Activated CD8-positive, alpha-beta T cell treated with anti-CD3 and anti-CD28 coated beads for 36 hours (primary cell): ENCODE measurements at places on chromosomes 2 and 18. TPM values are rescaled to one million over a fixed set of nuclear protein-coding genes. Genes with fewer than 3 reads are reported as not detected.

- H3K4me3 ChIP-seq: no peak overlapping the region
- DNase-seq: no peak
- H3K27me3 ChIP-seq: peaks cover 7% of the 10 kb centered on the region
- H3K27ac ChIP-seq: no peak overlapping the region
- no peaks in the 10 kb centered on the region for H3K36me3 ChIP-seq
Measured at GRCh38 chr18:11871501-11871900, 20.3 kb downstream of the CHMP1B start.

DNA sequence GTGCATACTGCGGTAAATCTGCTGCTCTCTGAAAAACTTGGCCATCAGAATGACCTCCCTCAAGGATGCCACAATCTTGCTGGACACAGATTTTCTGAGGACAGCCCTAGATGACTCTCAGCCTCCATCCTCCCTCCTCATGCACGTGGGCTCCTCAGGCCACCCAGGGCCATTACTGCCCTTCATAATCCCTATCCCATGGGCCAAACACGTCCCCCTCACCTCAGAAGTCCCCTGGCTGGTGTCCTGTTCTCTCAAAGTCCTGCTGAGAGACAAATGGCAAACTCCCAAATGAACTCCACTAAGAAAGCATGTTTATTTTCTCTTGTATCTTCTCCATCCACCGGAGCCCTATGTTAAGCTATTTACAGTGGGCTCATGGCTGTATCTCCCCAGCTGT, 125.7 kb downstream of the MRO start:
- no peak overlapping the region for H3K27ac ChIP-seq
- no peaks in the 10 kb centered on the region for H3K36me3 ChIP-seq
- H3K4me3 ChIP-seq: no peak overlapping the region
- H3K4me1 ChIP-seq: no peaks in the 10 kb centered on the region
- no peak for DNase-seq
- H3K27me3 ChIP-seq: peaks cover 4% of the 10 kb centered on the region

- peaks cover 2% of the 10 kb centered on the region for H3K36me3 ChIP-seq
- H3K4me3 ChIP-seq: no peak overlapping the region
- DNase-seq: no peak
- peaks cover 15% of the 10 kb centered on the region for H3K27me3 ChIP-seq
- no peak overlapping the region for H3K27ac ChIP-seq
Measured at GRCh38 chr18:36314098-36314497, 16.6 kb downstream of the FHOD3 start.

DNA sequence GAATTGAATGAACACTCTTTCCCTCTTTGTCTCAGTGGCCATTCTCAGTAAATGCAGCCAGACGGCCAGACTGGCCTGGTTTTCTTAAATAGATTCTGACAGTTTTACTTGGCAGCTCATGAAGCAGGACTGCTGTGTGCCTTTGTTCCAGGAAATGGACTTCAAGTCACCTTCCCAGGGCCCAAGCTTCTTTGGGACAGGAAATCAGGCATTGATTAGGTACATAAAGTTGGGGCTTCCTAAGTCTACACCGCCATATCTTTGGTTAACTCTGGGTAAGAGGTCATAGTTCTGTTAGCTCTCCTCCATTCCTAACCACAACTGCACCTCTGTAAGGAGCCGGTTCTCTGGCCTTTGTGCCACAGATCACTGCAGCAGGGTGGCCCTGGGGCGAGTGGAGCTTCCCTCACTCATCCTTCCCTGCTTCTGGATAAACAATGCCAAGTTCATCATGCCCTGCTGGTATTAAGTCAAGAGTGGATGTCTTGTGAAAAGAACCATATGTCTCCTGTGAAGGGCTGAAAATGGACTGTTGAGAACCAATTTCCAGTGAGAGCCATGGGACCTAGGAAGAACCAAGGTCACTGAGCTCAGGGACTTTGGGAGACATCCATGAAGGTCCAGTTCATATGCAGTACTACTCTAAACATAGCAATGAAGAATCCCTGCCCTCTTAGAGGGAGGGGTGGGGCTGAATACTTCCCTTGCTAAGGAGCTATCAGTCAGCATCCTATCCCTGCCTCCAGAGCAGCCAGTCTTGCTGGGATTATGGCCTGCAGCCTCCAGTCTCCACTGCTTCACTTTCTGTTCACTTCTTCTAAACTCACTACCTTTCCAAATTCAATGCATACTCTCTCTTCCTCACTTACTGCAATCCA, 122.6 kb upstream of the XPO1 start:
- peak overlapping the region; percentile 10 for H3K27ac ChIP-seq
- no peak for DNase-seq
- H3K27me3 ChIP-seq: no peaks in the 10 kb centered on the region

- peaks cover 28% of the 10 kb centered on the region for H3K4me1 ChIP-seq
- no peaks in the 10 kb centered on the region for H3K36me3 ChIP-seq
- peak overlapping the region; percentile 94 for H3K27ac ChIP-seq
- peak; percentile 70 for DNase-seq
- peak overlapping the region; percentile 82 for H3K4me3 ChIP-seq
Measured at GRCh38 chr2:73070643-73071359, 711 bp downstream of the SFXN5 start.

DNA sequence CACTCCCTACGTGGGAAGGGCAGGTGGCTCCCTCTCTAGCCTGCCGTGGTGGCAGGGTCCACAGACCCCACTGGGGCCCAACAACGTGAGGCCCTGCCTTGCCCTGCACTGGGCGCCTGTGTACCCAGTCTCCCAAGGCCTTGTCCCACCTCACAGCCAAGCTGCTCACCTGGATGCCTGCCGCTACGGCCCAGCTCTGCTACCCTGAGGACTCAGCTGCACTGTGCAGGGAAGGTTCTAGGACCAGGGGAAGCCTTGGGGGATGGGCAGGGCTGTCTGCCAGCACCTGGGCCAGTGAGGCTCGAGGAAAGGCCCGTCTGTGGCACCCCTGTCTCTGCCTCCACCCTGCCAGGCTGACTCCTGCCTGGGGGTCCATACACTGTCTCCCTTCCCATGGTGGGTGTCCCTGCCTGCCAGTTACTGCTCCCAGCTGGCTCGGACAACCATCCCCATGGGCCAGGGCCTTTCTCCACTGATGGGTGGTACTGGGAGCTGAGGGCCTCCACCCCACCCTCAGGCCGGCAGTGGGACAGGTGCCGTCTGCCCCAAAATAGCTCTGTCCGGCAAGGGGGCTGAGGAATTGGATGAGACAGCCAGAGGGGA, 33.2 kb downstream of the HS6ST1 start:
- H3K27ac ChIP-seq: no peak overlapping the region
- no peak overlapping the region for H3K4me3 ChIP-seq
- DNase-seq: no peak
- H3K36me3 ChIP-seq: no peaks in the 10 kb centered on the region

DNA sequence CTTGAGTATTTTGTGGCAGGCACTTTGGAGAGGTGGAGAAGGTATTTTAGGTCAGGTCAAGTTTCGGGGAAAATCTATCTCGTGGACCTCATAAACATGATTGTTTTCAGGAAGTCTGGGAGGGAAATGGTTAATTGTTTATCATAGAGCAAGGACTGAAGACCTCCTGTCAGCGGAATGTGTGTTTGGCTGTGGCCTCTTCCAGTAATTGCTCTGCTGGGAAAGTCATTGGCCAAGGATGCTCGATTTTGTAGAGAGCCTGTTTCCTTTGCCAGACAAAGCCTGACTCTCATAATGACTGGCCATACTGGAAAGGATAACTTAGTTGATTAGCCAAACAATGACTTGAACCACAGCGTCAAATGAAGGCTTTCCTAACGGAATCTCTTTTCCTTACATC, 30.0 kb downstream of the IL1R2 start:
- peaks cover 4% of the 10 kb centered on the region for H3K27me3 ChIP-seq
- no peak for DNase-seq
- peaks cover 10% of the 10 kb centered on the region for H3K4me1 ChIP-seq
- no peaks in the 10 kb centered on the region for H3K36me3 ChIP-seq
- H3K4me3 ChIP-seq: no peak overlapping the region

DNA sequence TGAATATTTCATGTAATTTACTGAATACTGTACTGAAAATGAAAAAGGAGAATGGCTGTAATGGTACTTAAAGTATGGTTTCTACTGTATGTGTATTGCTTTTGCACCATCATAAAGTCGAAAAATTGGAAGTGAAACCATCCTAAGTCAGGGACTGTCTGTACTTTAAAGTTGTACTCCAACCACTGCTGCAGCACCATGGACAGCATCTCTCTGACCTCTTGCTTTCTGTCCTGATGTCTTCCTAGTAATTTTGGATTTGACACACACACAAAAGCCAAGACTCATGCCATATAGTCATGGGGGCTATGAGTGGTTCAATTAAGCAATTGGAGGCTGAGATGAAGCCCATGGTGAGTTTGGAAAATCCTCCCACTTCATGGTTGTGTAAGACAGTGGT, 256.3 kb upstream of the PKDCC start:
- H3K4me3 ChIP-seq: no peak overlapping the region
- peaks cover 11% of the 10 kb centered on the region for H3K27me3 ChIP-seq
- peak; percentile 33 for DNase-seq
- H3K4me1 ChIP-seq: no peaks in the 10 kb centered on the region
- no peak overlapping the region for H3K27ac ChIP-seq

GRCh38 chr2:15748736-15749323, 157.2 kb downstream of the DDX1 start:
- no peaks in the 10 kb centered on the region for H3K36me3 ChIP-seq
- no peaks in the 10 kb centered on the region for H3K4me1 ChIP-seq
- H3K27ac ChIP-seq: no peak overlapping the region

GRCh38 chr2:15624903-15625302, 33.2 kb downstream of the DDX1 start:
- DNase-seq: no peak
- no peaks in the 10 kb centered on the region for H3K27me3 ChIP-seq
- no peak overlapping the region for H3K27ac ChIP-seq
- no peaks in the 10 kb centered on the region for H3K4me1 ChIP-seq

- no peak overlapping the region for H3K27ac ChIP-seq
- no peak for DNase-seq
- no peaks in the 10 kb centered on the region for H3K27me3 ChIP-seq
- H3K4me1 ChIP-seq: no peaks in the 10 kb centered on the region
Measured at GRCh38 chr2:82007071-82007664, 1702.6 kb upstream of the LRRTM1 start.

DNA sequence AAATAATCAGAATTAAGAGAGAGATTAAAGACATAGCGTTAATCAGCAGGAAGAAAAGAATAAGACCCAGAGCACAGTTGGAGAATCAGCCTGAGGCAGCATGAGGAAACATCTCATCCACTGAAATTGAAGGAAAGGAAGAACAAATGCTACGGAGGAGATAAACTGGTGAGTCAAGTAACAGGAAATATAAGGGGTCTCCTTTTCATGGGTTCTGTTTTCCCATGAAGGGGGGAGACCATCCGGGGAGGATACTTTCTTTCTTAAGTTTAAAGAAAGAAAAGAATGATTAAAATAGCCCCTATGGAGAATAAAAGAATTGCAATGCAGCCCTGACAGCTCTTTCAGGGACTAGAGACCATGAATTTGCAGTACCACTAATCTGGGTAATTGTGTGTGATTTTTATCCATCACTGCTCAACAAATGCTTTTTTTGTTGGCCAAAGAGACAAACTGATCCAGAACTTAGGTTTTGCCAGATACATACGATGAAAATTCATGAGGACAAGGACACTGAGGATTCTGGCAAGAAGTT, 17.7 kb downstream of the ROCK2 start:
- H3K27me3 ChIP-seq: no peaks in the 10 kb centered on the region
- no peak overlapping the region for H3K4me3 ChIP-seq
- peaks cover 6% of the 10 kb centered on the region for H3K4me1 ChIP-seq
- DNase-seq: no peak
- no peaks in the 10 kb centered on the region for H3K36me3 ChIP-seq
- no peak overlapping the region for H3K27ac ChIP-seq

- H3K4me3 ChIP-seq: peak overlapping the region; percentile 81
- peaks cover 66% of the 10 kb centered on the region for H3K36me3 ChIP-seq
- H3K27me3 ChIP-seq: no peaks in the 10 kb centered on the region
- H3K4me1 ChIP-seq: peaks cover 86% of the 10 kb centered on the region
- peak; percentile 69 for DNase-seq
Measured at GRCh38 chr2:197293252-197294007, 17.1 kb downstream of the ANKRD44 start.

DNA sequence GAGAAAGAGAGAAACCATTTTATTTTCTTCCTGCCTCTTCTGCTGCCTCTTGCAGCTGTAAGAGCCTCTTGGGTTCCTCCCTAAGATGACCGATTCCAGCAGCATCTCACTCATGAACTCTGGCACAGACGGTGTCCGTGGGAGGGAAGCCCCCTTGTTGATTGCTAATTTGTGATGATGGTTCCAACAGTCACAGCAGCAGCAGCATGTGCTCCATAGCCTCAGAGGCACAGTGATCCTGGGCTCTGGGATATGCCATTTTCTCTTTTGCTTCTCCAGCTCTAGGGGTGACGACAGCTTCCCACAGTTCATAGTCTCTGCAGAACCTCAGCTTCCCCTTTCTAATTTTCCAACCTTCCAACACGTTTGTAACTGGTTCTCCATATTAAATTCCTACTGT, 324.2 kb upstream of the HS6ST1 start:
- H3K4me3 ChIP-seq: no peak overlapping the region
- no peaks in the 10 kb centered on the region for H3K27me3 ChIP-seq
- H3K4me1 ChIP-seq: no peaks in the 10 kb centered on the region
- no peak overlapping the region for H3K27ac ChIP-seq
- DNase-seq: no peak

DNA sequence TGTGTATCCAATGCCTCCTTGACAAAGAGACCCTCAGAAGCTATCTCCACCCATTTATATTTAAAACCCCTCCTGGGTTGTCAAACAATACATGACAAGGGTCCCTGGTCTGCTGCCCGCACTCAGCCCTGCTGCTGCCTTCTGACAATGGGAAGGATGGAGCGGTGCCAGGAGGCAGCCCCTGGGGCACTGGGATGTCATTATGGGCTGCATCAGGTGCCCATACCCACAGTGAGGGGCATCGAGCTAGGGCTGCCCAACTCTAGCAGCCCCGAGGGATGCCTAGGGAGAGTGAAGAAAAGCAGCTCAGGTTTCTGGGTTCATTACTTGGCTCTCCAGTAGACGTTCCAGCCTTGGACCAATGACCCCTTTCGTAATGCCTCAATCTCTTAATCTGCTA, 301.7 kb downstream of the ALK start:
- H3K36me3 ChIP-seq: no peaks in the 10 kb centered on the region
- H3K27ac ChIP-seq: no peak overlapping the region
- no peak for DNase-seq
- no peaks in the 10 kb centered on the region for H3K4me1 ChIP-seq
- no peak overlapping the region for H3K4me3 ChIP-seq

DNA sequence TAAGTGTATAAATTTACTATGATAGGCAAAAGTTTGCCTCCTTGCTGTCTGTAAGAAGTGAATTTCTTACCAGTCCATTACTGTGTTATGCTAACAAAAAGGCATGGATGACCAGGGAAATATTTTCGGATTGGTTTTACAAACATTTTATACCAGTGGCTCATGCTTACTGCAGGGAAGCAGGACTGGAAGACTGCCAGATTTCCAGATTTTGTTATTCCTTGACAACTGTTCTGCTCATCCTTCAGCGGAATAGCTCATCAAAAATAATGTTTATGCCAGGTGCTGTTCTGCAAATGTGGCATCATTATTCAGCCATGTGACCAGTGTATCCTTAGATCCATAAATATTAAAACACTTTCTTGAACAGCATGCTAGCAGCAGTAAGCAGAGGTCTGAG, 40.4 kb upstream of the NETO1 start:
- no peaks in the 10 kb centered on the region for H3K36me3 ChIP-seq
- H3K4me3 ChIP-seq: no peak overlapping the region
- no peaks in the 10 kb centered on the region for H3K27me3 ChIP-seq
- DNase-seq: no peak

COLEC12 gene
- not detected for total RNA-seq

LYPD6B gene
- not detected for total RNA-seq

GNLY gene
- 52.6 TPM for total RNA-seq

DLX1 gene
- total RNA-seq: not detected

TFCP2L1 gene
- 0.04 TPM for total RNA-seq

SCN9A gene
- not detected for total RNA-seq

AOX1 gene
- 0.69 TPM for total RNA-seq

APCDD1 gene
- total RNA-seq: not detected
